ENCODE measurements at places on chromosomes 12 and 14. TPM values are rescaled to one million over a fixed set of nuclear protein-coding genes. Genes with fewer than 3 reads are reported as not detected.

GRCh38 chr12:71057330-71057729 is 100.5 kb downstream of the TSPAN8 start:
- DNase-seq = no peak

GRCh38 chr14:68569970-68570409 is 222.9 kb downstream of the ZFP36L1 start:
- no peak for DNase-seq

- DNase-seq = no peak
Observed at GRCh38 chr14:50658203-50658602, 9.9 kb downstream of the SAV1 start.

GRCh38 chr14:58636129-58636528 is 1.6 kb upstream of the DACT1 start:
- DNase-seq = no peak

- peak; percentile 61 for DNase-seq
Observed at GRCh38 chr12:26628234-26628633, 204.8 kb downstream of the ITPR2 start.

DNA sequence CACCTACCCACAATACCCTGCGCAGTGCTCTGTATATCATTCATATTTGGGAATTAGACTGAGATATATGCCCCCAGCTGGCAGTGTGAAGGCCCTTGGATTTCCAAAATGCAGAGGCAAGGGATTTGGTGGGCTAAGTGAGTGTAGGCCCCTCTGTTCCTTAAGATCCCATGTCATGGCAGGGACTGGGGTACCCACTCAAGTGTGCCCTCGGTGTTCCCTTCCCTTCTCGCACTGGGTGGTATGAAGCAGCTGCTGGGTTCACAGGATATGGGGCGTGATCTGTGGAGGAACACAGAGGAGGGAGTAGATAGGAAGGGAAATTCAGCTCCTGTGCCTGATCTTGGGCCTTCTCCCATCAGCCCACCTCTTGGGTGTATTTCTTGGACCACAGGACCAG is 63.1 kb upstream of the VASH1 start:
- no peak for DNase-seq

DNA sequence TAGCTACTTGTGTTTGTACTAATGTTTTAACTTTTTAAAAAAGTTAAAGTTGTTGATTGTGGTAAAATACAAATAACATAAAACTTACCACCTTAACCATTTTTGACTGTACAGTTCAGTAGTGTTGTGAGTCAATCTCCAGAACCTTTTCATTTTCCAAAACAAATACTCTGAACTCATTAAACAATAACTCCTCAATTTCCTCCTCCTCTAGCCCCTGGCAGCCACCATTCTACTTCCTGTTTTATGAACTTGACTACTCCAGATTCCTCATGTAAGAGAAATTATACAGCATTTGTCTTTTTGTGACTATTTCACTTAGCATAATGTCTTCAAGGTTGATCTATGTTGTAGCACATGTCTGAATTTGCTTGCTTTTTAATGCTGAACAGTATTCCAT is 299.1 kb upstream of the AMIGO2 start:
- DNase-seq = no peak

GRCh38 chr14:87652278-87652677 is 340.7 kb downstream of the GALC start:
- DNase-seq = no peak

DNA sequence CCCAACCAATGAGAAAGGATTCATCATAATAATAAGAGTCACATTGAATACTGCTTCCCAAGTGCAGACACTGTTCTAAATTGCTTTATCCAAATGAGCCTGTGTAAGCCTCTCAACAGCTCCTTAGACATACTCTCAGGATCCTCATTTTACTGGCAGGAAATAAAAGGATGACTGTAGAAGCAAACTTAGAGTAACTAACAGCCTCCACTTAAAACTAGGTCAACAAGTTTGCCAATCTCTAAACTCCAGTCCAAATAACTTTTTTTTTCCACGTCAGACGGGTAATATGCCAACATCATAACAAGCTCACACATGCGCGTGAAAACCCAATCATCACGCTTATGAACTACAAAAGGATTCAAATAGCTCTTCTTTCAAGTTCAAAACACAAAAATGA is 15.3 kb upstream of the DPF3 start:
- peak; percentile 18 for DNase-seq

- DNase-seq = no peak
Observed at GRCh38 chr12:66449531-66449930, 147.2 kb downstream of the HELB start.

DNA sequence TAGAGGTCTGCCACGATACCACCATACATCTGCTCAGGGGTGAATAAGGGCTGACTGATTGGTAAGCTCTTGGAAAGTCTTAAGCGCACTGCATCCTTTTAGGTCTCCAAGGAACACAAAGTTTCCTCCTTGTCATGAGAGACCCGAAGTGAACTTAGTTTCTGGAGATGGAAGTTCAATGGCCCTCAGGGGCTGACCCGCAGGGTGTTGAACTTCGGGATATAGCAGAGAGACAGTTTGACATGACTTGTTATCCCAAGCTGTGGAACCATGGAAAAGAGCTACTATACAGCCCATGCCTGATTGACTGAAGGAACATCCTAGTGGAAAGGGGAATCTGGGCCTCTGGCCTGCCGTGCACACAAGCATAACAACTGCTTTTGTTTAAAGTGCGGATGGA is 26.9 kb upstream of the CPNE8 start:
- DNase-seq = no peak

DNA sequence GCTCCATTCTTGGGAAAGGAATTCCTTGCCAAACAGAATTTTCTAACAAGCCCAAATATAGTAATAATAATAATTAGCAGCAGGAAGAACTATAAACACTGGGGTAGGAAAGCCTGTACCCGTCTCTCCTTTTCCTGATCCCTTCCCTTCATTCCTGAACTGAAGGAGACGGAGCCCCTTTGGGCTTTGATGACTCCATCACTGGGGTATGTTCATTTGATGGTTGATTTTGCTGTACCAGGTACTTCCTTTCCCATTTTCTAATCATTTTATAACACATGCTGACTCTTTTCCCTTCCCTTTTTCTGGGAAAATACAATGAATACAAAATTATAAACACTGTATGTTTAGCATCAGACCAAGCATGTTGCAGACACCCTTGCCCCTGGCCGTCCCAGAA is 3.6 kb upstream of the RCOR1 start:
- DNase-seq = no peak

DNA sequence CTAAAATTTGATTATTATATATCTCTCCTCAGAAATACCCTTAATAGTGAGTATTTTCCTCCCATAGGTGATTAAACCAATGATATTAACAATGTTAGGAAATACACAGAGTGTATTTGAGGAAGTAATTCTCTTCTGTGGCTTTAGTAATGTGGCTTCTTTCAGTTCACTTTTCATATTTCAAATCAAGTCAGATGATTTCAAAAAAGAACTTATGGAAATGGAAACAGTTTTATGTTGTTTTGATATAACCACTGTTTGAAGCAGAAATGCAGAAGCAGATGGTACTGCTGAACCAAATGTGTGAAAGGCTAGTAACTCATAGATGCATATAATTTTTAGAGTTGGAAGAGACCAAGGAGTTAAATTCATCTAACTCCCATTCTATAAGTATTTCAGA is 1.9 kb upstream of the GPR33 start:
- no peak for DNase-seq

DNA sequence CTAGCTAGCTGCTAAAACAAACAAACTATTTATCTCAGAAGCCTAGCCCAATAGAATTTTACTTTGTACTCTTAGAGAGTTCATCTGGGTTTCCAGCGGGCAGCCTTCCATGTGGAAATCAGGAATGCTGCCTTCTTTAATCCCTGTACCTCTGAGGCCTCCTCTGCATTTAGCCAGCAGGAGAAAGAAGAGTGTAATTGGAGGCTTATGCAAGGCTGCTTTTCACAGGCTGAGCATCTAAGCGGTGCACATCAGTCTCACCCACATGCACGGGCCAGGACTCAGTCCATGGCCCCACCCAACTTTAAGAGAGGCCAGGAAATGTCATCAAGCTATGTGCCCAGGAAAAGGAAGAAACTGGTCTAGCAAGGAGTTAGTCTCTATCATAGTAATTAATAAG is 14.0 kb upstream of the PTGDR start:
- DNase-seq = peak; percentile 28

- DNase-seq = no peak
Observed at GRCh38 chr12:130831876-130832405, 7.1 kb downstream of the STX2 start.

GRCh38 chr14:23071244-23071920 is 14.1 kb upstream of the CDH24 start:
- DNase-seq = peak; percentile 90

DNA sequence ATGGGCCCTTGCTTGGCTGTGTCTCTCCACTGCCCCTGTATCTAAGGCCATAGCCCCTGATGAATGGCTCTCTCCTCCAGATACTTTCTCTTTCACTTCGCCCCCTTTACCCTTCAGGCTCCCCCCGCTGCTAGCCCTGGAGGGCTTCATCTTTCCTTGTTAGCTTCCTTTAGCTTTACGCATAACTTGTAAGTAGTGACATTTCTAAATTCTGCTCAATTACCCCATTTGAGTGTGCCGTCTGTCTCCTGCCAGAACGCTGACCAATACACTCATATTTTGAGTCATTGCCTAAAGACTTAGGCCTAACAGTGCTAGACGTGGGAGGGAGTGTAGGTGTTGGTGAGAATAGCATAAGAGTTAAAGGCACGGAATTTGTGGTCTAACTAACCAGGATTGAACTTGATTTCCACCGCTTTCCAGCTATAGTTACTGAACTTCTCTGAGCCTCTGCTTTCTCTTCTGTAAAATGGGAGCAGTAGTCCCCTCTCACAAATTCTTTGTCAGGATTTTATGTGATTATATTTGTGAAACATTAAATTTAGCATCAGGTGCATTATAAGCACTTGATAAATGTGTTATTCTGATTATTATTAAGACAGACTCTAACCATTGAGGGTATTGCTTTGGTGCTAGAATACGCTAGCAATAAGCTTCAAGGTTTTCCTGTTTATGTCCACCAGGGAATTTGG is 129.3 kb downstream of the ZFP36L1 start:
- DNase-seq = peak; percentile 34

- DNase-seq = no peak
Observed at GRCh38 chr14:94382716-94383596, 5.4 kb downstream of the SERPINA1 start.

DNA sequence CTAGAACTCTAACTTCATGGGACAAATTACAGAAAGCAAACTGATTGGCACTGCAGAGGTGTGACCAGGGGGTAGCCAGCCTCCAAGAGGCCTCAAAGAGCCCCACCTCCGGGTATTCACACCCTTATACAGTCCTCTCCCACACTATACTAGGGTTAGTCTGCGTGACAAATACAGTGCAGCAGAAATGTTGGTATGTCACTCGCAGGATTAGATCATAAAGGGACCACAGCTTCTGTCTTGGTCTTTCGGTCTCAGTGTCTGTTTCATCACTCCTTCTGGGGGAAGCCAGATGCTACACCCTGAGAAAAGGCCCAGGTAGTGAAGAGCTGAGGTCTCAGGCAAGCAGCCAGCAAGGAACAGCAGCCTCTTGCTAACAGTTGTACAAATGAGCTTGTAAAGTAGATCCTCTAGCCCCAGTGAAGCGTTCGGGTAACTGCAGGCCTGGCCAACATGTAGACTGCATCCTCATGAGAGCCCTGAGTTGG is 68.9 kb upstream of the SAV1 start:
- DNase-seq = no peak

DNA sequence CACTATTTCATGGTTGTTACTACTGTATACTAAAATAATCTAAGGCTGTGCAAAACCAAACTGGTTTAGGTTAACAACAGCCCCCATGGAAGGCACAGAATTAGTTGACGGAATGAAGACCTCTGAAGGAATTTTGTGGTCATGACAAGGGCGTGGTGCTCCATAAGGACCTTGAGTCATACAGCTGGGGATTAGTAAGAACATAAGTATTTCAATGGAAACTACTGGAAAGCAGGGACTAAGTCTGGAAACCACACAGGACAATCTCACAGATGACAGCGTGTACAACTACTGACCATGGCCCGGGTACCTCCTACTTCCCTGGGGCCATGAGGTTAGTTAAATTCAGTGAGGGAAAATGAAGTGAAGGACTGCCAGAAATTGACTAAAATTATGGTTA is 98.5 kb upstream of the PLEKHA5 start:
- DNase-seq = peak; percentile 96

- no peak for DNase-seq
Observed at GRCh38 chr12:133222211-133222610, 13.5 kb downstream of the ANHX start.

DNA sequence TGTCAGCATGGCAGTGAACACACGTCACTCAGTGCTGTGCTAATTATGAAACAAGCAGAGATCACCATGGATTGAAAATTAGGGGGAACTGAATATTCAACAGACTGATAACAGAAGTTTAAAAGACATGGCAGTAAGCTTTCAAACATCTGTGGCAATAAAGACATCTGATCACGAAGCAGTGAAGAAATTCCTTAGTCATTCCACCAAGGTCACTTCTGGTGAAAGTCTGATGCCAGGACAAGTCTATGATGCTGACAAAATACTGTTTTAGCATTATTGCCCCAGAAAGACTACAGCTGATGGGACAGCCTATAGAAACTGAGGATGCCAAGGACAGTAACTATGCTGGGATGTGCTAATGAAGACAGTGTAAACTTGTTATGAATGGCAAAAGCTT is 126.9 kb upstream of the RBM19 start:
- no peak for DNase-seq

GRCh38 chr14:93619176-93619793 is 169.0 kb downstream of the PRIMA1 start:
- peak; percentile 28 for DNase-seq

- no peak for DNase-seq
Observed at GRCh38 chr12:22904485-22904884, 279.5 kb downstream of the ETNK1 start.

DNA sequence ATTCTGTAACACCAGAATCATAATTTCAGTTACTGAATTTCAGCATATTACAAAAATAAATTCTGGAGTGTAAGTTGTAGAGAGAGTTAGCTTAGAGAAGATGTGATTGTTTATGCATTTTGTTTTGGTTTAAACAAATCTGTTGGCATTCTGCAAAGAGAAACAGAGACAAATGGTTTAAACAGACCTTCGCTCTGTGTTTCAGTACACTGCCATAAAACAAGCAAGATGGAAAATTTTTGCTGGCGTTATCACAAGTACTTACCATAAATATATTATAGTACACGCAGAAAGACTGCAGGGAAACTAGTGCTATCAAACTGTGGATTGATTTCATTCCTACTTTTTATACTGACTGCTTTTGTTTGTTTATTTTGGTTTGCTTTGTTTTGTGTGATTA is 850.3 kb upstream of the FOXG1 start:
- no peak for DNase-seq

CCDC197 gene
- total RNA-seq = not detected

METTL1 gene
- total RNA-seq = 8.4 TPM

RAPGEF3 gene
- total RNA-seq = 1.2 TPM

RHOJ gene
- total RNA-seq = 1.8 TPM

IL23A gene
- not detected for total RNA-seq

HCAR2 gene
- total RNA-seq = not detected

INHBC gene
- total RNA-seq = not detected

CMKLR1 gene
- not detected for total RNA-seq

PPP1R1A gene
- not detected for total RNA-seq

LTB4R2 gene
- 0.64 TPM for total RNA-seq

NEUROD4 gene
- total RNA-seq = not detected

SERPINA1 gene
- total RNA-seq = 8.3 TPM
